Hematopoietic multipotent progenitor cell treated with erythropoietin and hydrocortisone succinate and interleukin-3 and kit ligand, for 15 days (in vitro differentiated cells): ENCODE measurements at places on chromosomes 2 and 18.

DNA sequence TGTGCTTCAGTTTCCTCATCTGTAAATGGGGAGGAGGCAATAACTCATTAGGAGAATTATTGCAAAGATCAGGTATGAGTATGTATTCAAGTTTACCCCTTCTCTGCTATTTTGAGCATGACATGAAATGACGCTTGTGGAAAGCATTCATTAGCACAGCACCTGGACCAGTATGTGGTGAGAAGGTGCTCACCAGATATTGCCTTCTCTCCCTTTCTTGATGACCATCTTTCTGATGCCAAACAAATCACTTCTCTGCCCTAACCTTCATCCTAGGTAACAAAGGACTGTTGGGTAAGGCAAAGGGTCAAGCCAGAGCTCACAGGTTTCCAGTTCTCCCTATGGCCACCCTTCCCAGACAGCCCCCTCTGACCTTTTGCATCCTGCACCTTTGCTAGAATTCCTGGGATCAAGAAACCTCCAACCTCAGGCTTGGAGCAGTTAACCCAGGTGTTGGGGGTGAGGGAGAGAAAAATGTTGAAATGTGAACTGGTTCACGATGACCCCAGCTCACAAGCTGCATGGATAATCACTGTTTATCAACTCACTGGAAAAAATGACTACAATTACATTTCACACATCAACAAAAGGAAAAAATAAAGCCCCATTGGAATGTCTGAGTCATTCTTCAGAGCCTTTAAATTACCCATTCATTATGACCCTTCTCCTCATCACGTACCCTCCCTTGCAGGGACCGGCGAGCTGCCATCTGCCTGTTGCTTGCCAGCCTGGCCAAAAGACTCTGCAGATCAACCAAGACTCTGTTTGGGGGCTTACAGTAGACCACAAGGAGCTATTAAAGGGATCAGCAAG, 41.6 kb downstream of the LBH start:
- no peak for DNase-seq

DNA sequence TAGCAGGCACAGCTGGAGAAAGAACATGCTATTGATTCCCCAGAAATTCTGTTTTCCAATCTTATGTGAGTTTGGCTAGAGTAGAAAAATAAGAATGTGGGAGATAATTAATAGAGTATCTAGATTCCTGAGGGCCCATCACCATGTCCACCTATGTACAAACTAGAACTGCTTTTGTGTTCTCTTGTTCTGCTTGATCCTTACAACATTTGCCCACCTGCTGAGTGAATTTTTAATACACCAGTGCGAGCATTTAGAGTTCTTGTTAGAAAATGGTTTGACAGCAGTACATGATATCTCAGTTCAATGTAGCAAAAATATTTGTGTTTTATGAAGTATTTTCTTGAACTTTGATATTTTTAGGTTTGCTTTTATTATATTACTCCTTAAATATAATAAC, 52.3 kb upstream of the SPAG16 start:
- DNase-seq = no peak

DNA sequence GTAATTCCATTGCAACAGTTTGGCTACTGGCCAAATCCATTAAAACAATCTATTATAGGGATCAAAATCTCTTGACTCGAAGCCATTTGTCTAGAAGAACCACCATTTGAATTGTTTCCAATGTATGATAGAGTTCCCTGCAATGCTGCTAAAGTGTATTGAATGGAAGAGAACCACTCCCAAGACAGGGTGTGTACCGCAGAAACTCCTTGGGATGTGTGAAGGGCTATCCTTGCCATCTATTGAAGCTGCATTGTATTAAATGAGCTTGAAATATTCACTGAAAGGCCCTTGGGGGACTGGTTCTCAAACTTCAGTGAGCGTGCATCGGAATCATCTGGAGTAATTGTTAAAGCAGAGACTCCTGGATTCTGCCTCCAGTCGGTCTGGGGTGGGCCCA, 260.4 kb upstream of the MEIS1 start:
- no peak for DNase-seq

- no peak for DNase-seq
These were observed 89.5 kb downstream of the GORASP2 start for GRCh38 chr2:171018522-171018921.

GRCh38 chr18:907115-907884, 2.6 kb downstream of the ADCYAP1 start:
- DNase-seq = no peak

- DNase-seq = no peak
These were observed 81.9 kb downstream of the IRS1 start for GRCh38 chr2:226717719-226718118.

DNA sequence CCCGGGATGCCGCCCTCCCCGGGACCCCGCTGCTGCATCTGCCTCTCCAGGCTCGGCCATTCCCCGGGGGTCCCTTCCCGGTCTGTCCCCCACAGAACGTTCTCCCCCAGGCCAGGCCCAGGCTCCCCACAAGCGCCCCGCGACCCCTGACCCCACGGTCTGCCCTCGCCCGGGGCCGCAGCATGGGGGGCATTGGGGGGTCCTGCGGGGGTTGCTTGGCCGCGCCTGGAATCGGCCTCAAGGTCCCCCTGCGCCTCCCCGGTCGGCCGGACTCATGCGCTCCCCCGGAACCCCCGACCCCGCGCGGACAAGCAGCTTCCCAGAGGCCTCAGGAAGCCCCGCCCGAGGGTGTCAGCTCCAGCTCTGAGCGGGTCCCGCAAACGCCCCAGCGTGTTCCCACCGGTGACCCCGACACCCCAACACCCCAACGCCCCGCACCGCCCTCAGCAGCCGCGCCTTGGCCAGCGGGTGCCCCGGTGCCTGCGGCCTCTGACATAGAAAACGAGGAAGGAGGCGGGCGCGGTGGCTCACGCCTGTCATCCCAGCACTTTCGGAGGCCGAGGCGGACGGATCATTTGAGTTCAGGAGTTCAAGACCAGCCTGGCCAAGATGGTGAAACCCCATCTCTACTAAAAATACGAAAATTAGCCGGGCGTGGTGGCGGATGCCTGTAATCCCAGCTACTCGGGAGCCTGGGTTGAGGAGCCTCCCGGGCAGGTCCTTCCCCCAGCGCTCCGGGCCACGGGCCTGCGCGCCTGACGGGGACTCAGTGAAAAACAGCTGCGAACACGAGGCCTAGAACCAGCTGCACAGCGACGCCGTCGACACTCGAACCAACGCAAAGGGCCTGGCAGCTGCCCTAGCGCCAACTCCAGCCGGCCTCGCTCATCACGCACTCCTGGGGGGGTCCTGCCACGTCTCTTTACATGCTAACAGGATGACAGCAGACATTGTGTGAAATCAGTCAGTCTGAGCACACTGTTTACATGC, 61.8 kb upstream of the CTDP1 start:
- no peak for DNase-seq
